Right hindlimb (tissue), 1 donor: ENCODE measurements at places on chromosomes 16 and 17.

DNA sequence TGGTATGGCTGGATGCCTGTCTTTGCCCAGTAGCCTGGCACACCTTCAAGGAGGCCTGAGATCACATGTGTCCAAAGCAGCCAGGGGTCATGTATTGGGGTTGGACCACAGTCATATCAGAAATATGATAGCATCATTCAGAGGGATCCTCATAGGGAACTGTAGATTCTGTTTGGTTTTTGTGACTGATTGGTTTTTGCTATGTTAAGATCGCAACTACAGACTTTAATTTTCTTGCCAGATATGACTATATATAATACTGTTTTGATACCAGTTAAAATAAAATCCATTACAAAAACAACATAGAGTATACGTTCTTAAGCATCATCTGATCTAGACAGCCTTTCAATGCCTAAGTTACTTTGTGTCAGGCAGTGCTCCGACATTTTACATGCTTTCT, 11.8 kb upstream of the SMPD3 start:
- no peak for DNase-seq

GRCh38 chr17:48012654-48013053, 24.9 kb downstream of the COPZ2 start:
- DNase-seq: no peak

- no peak for DNase-seq
Observed at GRCh38 chr17:42010898-42011516, 6.2 kb downstream of the DNAJC7 start.

DNA sequence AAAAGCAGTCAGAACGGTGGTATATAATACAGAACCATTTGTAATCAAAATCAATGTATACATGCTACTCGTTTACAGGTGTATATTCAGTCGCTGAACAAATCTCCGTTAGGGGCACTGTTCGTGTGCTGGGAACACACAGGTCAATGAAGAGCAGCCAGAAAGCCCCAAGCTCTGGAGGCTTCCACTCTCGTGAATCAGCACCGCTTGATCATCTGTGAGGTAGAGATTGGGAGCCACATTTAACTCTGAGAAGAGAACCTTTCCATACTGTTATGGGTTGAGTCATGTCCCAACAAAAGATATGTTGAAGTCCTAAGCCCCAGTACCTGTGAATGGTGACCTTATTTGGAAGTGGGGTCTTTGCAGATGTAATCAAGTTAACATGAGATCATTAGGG, 5.4 kb upstream of the CYTH1 start:
- DNase-seq: no peak

DNA sequence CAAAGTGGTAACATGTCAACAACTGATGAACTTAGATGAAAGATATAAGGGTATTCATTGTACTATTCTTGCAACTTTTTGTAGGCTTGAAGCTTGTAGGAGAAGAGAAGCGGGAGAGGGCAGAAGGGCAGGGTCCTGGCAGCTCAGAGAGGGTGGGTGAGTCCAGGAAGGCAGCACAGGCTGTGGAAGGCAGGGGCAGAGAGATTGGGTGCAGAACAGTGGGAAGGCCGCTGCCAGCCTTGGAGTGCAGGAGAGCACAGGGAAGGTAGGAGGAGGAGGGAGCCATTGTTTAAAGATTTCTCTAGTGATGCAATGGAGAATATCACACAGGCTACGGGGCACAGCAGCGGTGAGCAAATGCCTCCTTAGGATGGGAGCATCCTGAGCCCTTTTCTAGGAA, 104.3 kb downstream of the N4BP1 start:
- DNase-seq: no peak

GRCh38 chr16:11386791-11387546, 41.7 kb downstream of the RMI2 start:
- no peak for DNase-seq

DNA sequence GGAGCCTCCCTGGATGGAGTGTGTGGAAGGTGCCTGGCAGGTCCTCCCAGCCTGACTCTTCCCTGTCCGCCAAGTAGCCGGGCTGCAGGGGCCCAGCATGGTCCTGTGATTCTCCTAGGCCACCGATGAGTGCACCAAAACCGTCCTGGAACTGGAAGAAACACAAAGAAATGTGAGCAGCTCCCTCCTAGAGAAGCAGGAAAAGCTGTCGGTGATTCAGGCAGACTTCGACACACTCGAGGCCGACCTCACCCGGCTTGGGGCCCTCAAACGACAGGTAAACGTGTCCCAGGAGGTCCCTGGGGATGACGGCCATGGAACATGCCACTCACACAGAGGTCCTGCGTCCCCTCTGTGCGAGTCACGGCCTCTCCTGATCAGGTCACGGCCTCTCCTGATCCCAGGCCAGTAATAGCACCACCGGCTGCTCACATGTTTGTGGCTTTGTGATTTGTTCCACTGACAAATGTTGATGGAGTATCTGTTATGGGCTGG, 4.2 kb upstream of the GAA start:
- peak; percentile 20 for DNase-seq

DNA sequence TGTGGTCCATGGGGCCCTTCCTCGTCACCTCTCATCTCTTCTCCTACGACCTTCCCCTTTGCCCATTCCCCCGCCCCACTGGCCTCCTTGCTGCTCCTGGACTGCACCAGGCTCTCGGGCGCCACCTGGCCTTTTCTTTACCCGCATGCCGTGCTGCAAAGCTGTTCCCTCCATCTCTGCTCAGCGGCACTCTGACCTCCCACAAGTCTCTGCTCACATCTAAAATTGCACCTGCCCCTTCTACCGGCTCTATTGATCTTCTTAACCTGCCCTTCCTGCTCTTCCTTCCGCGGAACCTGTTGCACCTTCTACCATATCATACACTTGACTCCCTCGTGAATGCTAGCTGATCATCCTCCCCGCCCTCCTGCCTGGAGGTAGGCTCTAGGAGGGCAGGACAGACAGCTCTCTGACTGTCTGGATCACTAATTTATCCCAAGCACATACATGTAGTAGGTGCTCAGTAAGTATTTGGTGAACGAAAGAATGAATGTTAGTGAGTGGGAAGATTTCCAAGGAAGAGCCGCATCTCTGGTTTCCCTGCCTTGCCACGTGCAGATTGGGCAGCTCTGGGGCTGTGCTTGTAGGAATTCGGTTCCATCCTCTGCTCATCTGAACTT, 17.3 kb downstream of the DNAH17 start:
- no peak for DNase-seq

- DNase-seq: peak; percentile 25
Observed at GRCh38 chr17:30922235-30923030, 688 bp downstream of the ADAP2 start.

GRCh38 chr16:24515186-24515585, 24.2 kb upstream of the RBBP6 start:
- no peak for DNase-seq

GRCh38 chr16:8919934-8920462, 37.8 kb downstream of the LITAFD start:
- DNase-seq: no peak

DNA sequence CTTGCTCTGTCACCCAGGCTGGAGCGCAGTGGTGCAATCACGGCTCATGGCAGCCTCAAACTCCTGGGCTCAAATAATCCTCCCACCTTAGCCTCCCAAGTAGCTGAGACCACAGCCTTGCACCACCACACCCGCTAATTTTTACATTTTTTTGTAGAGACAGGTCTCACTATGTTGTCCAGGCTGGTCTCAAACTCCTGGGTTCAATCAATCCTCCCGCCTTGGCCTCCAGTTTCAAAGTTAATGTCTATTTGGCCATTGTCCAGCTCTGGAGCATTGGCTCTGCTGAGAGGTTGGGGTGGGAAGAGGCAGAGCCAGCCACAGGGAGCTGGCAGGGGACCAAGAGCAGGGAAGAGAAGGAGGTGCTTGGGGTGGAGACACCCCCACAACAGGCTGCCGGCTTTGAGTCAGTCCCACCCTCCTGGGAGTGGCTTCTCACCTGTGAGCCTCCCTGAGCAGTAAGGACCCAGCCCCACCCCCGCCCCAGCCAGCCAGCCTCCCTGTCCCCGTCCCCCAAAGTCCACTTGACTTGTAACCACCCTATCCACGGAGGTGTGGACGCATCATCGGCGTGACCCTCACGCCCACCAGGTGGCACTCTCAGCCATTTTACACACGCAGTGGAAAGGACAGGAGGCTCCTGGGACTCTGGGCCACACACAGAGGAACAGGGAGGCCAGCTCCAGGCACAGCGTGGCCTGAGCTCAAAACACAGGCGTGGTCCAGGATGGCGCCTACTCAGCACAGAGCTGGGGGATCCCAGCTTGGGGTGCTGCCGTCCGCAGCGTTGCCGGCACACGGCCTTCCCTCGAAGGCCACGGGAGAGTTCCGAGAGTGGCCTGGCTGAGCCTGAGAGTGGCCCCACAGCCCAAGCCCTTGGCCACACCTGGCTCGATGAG, 22.8 kb upstream of the PVALEF start:
- peak; percentile 85 for DNase-seq

DNA sequence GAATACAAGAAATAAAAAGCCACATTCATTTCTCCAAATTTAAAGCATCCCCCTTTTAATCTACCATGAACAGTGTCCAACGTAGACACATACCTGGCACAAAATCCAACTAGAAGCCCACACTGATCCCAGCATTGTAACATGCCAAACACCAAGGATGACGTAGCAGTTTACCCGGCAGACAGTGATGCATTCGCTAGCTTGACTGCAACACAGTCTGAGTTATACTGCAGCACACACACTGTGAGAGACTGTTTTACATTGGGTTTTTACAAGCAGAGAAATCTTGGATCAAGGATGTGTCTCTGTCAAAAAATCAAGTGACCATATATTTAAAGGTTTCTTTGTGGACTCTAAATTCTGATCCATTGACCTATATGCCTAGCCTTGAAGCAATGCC, 74.5 kb upstream of the C17orf78 start:
- DNase-seq: no peak

- DNase-seq: no peak
Observed at GRCh38 chr17:54948380-54948779, 20.1 kb downstream of the COX11 start.

DNA sequence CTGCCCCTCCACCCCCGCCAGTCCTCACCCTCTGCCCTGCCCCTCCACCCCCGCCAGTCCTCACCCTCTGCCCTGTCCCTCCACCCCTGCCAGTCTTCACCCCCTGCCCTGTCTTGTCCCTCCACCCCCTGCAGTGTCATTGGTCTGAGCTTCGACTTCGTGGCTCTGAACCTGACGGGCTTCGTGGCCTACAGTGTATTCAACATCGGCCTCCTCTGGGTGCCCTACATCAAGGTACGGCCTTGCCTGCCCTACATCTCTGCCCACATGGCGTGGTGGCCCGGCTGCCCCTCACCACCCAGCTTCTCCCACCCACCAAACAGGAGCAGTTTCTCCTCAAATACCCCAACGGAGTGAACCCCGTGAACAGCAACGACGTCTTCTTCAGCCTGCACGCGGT, 12.0 kb downstream of the TAX1BP3 start:
- DNase-seq: no peak

DNA sequence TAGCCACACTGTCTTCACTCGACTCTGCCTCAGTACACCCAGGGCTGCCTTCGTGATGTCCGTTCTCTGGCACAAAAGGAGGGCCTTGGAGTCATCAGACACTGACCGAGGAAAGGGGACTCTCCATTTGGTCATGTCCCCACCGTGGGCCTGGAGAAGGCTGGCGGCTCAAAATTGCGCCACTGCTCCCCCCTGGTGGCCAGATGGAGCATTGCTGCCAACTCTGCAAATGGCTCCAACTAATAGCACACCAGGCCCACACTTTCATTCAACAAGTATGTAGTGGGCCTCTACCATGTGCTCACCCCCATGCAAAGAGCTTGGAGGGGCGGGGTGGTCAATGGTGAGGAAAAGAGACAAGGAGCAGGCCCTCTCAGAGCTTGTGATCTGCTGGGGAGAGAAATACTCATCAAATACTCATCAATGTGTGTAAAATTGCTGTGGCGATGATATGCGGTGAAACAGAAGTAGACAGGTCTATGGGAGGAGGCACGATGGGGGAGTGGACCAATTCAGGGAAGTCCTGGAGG, 5.2 kb upstream of the GRIN2C start:
- DNase-seq: peak; percentile 85

DNA sequence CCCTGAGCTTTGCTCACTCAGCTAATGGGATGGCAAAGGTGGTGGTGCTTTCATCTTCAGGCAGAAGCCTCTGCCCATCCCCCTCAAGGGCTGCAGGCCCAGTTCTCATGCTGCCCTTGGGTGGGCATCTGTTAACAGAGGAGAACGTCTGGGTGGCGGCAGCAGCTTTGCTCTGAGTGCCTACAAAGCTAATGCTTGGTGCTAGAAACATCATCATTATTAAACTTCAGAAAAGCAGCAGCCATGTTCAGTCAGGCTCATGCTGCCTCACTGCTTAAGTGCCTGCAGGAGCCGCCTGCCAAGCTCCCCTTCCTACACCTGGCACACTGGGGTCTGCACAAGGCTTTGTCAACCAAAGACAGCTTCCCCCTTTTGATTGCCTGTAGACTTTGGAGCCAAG, 5.7 kb upstream of the MAPK8IP3 start:
- no peak for DNase-seq

DNA sequence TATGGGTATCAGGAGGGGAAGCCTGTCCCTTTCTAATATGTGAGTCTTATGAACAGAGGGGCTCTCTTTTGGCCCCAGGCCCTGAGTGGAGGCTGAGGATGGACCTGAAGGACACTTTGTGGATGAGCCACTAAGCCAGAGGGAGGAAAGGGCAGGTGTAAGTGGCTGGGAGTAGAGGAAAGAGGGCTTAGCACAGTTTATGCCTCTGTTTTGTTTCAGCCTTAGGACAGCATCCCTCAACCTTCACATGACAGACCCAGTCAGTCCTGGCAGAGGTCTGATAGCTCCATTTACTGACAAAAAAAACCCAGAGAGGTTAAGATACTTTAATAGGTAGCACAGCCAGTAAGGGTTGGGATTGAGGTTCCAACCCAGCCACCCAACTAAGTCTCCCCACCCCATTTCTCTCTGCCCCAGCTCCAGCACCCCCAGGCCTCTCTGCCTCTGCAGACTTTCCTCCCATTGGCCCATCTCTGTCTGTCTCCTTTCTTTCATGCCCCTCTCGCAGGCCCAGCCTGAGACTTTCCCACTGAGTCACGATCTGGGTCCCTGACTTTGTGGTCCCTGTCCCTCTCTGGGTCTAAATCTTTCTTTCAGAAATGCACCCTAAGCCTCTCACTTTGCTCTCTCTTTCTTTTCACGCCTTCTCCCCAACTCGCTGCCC, 4.7 kb upstream of the TBX21 start:
- DNase-seq: no peak
